Pons (tissue), 1 donor: ENCODE measurements at places on chromosomes 5 and 9.

DNA sequence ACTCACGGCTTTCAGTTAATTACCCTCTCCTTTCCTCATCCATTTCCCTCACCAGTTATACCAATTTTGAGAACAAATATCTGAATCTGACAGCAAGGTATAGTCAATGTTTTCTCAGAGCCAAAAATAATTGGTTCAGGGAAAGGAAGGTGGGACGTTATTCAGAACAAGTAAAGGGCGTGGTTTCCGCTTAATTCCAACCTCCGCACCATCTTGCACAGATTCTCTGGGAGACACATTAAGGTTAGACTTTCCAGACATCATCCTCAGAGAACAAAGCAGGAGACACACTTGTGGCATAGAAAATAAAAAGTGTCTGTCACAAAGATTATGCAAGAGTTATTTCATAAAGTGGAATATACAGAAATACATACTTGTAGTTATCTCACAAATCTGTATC, 441.2 kb downstream of the IRX1 start:
- DNase-seq, result no peak

- peak; percentile 50 for DNase-seq
Measured at GRCh38 chr5:170226661-170227060, 6.1 kb upstream of the C5orf58 start.

DNA sequence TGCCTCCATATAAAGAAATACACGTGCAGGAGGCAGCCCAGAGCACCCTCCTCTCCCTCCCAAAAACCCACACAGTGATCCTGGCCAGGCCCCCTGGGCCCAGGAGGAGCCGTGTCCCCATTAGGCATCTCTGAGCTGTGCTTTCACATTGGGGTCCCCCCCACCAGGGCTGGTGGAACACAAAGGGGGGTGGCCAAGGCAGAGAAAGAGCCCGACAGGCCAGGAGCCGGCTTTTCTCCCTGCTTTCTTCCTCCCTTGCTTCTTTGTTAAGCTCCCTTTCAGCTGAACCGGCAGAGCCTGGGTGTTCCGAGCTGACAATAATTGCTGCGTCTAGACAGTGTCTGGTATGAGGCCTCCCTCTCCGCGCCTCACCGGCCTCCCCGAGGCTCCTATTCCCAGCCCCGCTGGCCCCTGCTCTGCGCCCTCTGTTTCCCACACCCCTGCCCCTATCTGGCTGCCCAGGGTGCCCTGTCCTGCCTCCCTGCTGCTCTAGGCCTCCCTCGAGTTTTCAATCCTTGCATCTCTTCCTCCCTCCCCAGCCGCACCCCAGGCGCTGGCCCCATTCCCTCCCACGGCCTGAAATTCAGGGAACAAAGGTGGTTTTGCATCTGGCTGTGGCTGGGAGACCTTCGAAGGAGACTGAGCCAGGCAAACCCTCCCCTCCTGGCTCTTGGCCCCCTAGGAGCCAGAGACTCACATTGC, 120.6 kb downstream of the C9orf50 start:
- peak; percentile 11 for DNase-seq

DNA sequence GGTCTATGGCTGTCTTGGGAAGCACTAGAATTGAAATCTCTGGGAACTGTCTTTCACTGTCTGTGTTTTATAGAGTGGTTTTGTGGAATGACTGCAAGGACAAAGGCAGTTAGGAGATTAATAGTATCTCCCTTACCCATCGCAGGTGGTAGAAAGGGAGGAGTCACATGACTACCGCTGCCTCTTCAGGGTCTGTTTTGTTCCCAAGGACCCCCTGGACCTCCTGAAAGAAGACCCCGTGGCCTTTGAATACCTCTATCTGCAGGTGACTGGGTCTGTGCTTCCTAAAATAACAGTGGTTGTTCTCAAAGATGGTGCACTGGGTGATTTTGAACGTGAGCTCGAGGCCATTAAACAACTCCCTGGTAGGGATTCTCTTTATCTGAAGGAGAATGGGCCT, 22.8 kb upstream of the TRMT10B start:
- DNase-seq, result no peak

- no peak for DNase-seq
Measured at GRCh38 chr9:33437898-33438297, 9.5 kb downstream of the AQP3 start.

- no peak for DNase-seq
Measured at GRCh38 chr5:139700711-139701055, 52.5 kb downstream of the CXXC5 start.

GRCh38 chr9:134061688-134062371, 6.0 kb downstream of the BRD3 start:
- DNase-seq, result no peak

DNA sequence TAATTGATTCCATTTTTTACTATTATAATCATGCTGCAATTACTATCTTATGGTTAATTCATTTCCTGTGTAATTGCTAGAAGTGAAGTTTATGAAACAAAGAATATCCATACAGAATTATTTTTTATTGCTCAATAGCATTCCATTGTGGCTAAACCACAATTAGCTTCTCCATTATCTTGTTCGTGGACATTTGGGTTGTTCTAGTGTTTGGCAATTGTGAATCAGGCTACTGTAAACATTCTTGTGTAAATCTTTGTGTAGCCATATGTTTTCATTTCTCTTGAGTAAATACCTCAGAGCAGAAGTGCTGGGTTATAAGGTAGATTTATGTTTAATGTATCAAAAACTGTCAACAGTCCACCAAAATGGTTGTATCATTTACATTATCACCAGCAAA, 341.1 kb downstream of the MAT2B start:
- DNase-seq, result no peak

- no peak for DNase-seq
Measured at GRCh38 chr5:160466116-160466515, 44.5 kb downstream of the PTTG1 start.

GRCh38 chr5:141903261-141903660, 20.4 kb upstream of the DELE1 start:
- no peak for DNase-seq

DNA sequence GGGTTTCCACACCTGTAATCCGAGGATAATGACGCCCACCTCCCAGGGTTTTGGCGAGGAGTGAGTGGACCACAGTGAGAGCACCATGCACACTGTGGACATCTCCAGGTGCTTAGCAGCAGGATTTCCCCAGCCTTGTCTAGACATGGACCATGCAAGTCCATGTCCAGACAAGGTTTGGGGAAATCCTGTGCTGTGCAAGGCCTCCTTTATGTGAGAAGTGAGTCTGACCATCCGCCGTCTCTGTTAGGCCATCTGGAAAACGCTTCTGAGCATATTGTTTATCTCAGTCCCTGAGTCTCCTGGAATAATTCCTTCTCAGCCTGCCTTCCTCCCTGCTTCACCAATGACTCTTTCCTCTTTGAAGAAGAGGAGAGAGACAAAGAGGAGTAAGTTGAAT, 26.2 kb upstream of the TNFAIP8 start:
- no peak for DNase-seq

GRCh38 chr9:38641985-38642864, 21.8 kb upstream of the ANKRD18A start:
- DNase-seq, result peak; percentile 90

GRCh38 chr9:84271921-84272556, 68.5 kb downstream of the SLC28A3 start:
- DNase-seq, result no peak

GRCh38 chr9:70835323-70835722, 286.1 kb downstream of the TRPM3 start:
- DNase-seq, result no peak

GRCh38 chr5:171309276-171310211, 496 bp downstream of the TLX3 start:
- DNase-seq, result no peak

DNA sequence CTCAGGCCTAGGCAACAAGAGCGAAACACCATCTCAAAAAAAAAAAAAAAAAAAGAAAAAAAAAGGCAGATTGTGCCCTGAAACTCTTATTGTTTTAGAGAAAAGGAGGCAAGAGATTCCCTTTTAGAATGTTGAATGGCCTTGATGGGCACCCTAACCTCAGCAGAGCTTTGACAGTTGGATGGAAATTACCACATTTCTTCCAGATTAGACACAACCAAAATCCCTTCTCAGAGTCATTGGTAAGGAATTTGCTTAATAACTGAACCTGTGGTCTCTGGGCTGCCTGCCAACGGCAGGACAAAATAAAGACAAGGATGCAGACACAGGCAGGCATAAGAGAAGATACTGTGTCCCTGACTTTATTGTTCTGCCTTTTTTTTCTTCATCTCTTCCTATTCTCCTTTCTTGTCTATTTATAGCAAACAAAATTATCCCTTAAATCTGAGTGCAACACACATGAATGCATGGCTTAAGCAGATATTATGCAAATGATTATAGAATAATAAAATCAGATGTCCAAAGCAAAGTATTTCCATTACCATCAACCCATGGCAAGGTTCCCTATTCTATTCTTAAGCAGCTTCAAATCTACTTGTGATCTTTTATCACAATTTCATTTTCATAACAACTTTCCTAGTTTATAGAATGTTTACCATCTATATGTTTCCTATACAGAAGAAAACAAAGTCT, 37.3 kb upstream of the TRIO start:
- DNase-seq, result no peak

- DNase-seq, result peak; percentile 44
Measured at GRCh38 chr5:67353500-67354450, 157.2 kb upstream of the CD180 start.

DNA sequence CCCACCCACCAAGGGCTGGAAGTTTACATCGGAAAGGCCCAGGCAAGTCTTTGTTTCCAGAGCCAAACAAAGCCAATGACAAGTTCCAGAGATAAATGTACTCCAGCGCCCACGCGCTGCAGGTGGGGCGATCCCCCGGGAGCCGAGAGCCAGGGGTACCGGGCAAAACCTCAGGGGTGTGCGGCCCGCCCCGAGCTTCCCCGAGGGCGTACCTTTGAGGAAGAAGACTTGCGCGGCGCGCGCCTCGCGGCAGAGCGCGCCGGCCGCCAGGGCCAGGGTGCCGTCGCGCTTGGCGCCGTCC, 671 bp downstream of the DUSP1 start:
- no peak for DNase-seq

- DNase-seq, result peak; percentile 66
Measured at GRCh38 chr9:69549310-69550202, 122.6 kb downstream of the APBA1 start.

GRCh38 chr5:113169720-113170119, 193.1 kb downstream of the DCP2 start:
- no peak for DNase-seq

DNA sequence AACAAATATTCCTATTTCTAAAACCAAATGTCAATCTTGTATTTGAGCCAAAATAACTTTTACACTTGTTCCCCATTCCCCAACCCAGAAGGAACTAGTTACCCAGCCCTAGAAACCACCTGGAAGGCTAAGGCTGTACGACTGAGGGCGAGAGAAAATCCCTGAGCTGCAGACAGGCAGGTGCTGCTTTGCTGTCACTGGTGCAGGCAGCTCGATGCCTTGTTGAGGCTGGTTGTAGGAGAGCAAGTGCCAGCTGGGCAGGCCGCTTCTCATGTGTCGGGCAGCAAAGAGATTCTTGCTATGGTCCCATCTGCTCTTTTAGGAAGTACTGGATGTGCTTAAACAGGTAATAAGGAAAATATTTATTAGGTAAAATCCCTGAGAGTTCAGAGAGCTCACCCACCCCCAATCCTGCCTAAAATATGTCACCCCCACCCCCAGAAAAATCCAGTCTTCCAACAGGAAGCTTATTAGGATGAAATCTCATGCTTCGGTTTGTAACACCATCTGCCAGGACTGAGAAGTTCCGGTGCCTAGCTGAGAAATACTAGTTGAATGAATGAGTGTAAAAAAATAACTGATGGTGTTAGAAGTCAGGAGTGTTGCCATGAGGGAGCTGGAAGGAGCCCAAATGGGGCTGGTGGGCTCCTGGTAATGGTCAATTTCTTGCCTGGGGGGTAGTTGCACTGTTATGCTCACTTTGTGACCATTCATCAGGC, 91.1 kb upstream of the DMRT1 start:
- no peak for DNase-seq

DNA sequence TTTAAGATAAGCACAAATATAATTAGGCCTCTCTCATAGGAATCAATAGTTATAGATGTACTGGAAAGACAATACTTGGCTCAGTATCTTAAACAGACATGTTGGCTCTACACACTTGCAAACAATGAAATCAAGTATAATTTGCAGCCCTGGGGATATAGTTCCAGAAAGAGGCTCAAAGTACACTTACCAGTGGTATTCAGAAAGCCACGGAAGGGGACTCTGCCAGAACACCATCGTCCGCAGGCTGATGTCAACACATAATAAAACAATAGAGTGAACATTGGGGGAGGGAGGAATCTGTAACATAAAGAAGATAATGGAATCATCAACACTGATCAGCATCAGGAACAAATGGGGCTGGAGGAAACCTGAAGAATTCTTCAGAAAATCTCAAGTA, 31.2 kb upstream of the EBF1 start:
- DNase-seq, result no peak

- DNase-seq, result no peak
Measured at GRCh38 chr5:132378580-132378979, 9.1 kb downstream of the SLC22A5 start.

DNA sequence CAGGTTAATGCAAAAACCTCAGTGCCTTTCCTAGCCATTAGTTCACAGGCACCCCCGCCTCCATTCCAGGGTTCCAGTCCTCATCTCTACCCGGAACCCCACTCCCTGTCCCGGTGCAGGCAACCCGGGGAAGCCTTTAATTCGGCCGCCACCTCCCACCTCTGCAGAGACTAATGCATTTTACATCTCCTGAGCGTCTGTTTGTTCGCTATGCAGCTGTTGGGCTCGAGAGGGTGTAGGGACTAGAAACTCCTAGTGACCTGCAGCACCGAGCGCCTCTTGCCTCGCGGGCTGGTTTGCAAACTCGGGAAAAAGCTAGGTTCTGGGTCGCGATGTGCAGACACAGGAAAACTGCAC, 3.6 kb downstream of the GDNF start:
- no peak for DNase-seq

DNA sequence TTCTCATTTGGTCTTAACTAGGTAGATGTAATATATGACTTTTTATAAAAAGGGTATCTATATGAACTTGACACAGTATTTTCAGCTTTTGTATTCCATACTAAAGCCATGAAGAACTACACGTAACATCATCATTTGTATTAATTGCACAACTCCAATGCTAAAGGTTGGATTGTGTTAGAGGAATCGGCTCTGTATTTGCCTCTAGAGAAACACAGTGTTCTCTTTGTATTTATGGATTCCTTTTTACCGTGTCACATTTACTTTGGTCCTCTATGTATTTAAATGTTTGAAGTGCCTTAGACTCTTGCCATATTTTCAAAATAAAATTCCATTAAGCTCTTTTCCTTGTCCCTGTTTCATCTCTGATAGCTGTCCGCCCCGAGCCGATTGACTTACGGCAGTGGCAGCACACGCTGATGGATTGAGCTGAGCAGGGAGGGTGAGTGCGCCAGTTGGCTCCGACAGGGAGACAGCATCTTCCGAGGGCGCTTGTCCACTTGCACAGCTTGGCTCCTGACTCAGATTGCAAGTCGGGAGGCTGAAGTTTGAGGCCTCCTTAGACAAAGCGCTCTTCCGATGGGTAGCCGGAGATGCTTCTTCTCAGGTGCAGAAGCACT, 95.6 kb upstream of the DMRT1 start:
- DNase-seq, result no peak

DNA sequence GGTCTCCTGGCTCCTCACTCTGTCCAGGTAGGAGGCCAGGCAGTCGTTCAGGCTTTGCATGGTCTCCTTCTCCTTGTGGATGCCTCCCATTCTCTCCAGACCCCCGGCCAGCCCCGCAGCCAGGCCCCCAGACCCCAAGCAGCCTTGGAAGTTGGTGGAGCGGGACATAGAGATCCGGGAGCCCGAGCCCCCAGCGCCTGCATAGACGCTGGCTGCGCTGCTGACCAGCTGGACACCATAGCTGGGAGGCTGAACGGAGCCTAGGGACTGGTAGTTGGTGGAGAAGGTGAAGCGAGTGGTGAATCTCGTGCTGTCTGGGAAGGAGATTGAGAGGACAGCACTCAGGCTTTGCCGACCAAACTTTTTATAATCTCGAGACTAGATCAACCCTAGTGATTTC, 35.9 kb downstream of the FOXI1 start:
- no peak for DNase-seq
